ENCODE measurements at places on chromosomes 4 and X.
A peak's percentile ranks its signal among the peaks of the same experiment; 100 is the strongest.

- DNase-seq = no peak
These were observed 1070.9 kb downstream of the STIM2 start for GRCh38 chr4:27931584-27931983.

GRCh38 chrX:12411831-12412230 is 273.6 kb downstream of the FRMPD4 start:
- no peak for DNase-seq

DNA sequence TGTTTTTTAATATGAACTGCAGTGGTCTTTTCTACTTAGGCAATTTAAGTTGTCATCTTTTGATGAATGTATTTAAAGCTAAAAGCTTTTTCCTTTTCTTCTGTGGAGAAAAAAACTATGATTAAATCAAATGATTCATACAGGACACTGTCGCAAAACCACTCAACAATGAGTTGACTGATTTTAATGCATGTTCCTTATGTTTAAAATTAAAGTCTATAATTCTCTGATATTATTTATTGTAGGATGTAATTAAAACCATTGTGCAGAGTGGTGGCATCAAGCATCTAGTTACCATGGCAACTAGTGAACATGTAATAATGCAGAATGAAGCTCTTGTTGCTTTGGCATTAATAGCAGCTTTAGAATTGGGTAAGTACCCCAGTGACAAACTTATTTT is 172.5 kb downstream of the RAP1GDS1 start:
- no peak for DNase-seq

DNA sequence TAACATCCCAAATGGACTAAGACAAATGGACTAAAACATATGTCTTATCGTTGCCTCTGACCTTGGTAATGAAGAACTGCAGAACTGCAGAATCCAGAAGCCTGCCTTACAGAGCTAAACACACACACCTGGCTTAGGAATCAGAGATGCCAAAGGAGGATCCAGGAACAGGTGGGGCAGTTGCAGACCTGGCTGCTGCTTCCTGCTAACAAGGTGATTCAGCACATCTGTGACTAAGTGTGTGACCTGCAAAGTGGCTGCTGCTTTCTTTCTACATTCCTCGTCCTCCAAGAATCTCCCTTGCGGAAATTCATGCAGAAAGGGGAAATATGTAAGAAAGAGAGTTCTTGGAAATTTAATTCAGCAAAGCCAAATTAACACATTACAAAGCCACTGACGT is 96.8 kb upstream of the NLGN4X start:
- DNase-seq = no peak

- DNase-seq = no peak
These were observed 67.9 kb downstream of the ANKRD50 start for GRCh38 chr4:124644621-124645020.

DNA sequence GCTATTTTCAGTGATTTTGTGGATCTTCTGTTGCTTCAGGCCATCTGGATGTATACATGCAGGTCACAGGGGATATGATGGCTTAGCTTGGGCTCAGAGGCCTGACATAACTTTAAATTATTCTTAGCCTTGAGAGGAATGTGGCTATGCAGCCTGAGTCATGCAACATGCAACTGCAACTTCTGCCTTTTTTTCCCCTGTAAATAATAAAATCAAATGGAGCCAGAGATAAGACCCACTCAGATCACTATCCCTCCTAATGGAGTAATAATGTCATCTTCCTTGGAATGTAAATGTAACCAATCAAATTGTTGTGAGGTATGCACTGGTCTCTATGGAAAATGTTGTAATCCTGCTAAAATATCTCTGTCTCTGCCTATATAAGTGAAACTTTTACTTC is 54.9 kb downstream of the MAGEB17 start:
- peak; percentile 45 for DNase-seq

- DNase-seq = no peak
These were observed 179.5 kb downstream of the MSN start for GRCh38 chrX:65846974-65847373.

DNA sequence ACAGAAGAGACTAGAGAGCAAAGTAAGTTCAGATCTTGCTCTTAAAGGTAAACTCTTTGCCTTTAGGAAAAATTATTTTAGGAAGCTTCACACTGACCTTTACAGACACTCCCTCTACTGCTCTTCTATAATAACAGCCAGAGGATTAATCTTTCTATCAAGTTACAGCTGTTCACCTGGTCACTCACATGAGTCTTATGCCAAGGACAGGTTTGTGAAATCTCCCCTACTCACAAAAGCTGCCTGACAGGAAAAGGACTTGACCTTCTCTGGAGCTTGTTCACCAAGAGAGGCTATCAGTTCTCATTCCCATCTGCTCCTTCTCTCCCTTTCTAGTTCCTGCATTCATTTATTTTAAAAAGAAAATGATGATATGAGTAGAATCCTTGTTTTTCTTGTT is 117.3 kb downstream of the C4orf51 start:
- DNase-seq = no peak

DNA sequence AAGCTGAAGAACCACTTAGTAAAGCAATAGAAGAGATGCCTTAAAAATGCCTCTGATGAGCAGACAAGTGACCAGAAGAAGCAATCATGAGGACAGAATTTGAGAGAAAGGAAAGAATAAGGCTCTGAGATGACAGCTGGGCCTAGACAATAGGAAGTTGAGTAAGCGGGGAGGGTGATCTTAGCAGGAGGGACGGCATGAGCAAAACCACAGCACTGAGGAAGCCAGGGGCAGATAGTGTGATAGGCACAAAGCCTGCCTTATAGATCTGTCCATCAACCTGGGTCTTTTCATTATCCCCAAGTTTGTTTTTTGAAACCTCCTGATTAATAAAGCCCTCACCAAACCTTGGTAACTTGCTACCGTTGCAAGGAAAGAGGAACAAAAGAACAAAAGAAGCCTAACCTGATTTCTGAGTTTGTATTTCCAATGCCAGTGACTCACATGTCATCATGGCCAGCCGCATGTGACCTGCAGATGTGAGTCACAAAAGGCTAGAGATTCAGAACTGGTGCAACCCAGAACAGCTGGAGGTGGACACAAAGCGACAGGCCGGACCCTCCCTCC is 55.7 kb upstream of the PPARGC1A start:
- peak; percentile 93 for DNase-seq

GRCh38 chr4:1601852-1602654 is 82.1 kb downstream of the FAM53A start:
- DNase-seq = no peak

GRCh38 chrX:15864629-15865028 is 10.0 kb upstream of the AP1S2 start:
- DNase-seq = no peak

DNA sequence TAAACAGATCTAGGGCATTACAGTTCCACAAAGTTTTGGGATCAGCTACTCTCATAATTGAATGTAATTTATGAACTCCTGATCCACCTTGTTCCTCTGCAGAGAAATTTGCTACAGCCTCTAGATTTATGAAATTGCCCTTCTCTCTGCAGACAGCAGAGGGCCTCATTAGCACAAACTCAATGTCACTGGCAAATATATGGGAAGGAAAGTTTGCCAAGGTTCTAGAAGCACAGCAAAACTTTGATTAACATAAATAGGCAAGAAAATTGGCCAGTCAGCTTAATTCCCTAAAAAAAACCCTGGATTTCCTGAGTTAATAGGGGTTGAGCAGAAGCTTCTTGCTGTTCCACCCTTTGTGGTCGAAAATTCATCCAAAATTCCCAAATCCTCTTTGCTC is 31.5 kb downstream of the PRPS1 start:
- DNase-seq = peak; percentile 17

DNA sequence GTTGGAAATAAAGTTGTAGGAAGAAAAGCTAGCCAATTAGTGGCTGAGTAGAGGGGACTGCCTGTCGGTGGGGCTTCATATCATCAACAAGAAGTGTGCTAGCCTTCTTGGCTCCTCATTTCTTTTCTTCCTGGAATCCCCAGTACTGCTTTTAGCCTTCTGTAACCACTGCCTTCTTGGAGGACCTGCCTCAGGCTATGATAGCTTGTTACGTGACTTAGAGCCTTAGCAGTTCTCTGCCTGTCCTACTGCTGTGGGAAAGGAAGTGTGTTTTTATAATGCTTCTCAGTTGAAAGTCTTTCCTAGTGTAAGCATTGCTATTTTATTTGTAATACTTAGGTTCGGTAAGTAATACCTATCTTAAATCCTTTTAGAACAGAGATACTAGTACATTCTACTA is 61.9 kb downstream of the LARP1B start:
- no peak for DNase-seq

DNA sequence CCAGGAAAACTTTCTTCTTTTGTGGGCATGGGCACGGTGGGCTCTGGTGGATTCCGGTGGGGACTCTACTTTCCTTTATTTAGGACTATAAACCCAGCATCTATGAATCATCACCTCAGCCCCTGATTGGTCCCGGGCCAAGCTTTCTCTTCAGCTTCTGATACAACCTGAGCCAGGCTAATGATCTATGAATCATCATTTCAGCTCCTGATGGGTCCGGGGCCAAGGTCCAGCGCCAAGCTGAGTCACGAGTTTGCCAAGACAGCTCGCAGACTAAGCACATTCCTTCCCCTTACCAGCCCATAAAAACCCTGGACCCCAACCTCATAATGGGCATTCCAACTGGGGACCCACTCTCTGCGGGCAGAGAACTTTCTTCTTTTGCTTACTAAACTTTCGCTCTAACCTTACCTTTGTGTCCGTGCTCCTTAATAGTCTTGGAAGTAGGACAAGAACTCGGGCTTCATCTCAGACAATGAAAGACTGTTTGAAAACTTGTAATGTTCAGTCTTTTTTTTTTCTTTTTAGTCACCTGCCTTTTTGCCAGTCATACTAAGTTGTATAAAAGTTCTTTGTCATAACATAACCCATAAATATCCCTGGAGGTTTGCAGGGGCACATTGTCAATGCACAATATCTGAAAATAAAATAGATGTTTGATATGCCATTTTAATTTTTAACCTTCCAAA is 904.9 kb upstream of the EPHA5 start:
- DNase-seq = no peak

DNA sequence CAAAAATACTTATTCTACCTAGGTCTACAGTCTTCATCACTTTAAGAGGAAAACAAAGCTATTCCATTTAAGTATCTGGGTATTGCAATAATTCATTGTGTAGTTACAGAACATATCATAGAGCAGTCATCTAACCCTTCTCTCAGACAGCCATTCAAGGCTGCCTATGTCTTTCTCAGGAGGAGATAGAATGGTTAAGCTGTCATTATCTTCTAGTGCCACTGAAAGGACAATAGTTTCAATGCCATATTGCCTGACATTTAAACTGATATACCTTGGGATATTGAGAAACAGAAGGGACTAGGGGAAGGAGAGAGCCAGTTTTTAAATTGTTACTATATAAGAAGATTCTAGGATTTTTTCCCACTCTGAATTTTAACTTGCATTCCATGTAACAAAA is 527.0 kb downstream of the GRID2 start:
- no peak for DNase-seq

DNA sequence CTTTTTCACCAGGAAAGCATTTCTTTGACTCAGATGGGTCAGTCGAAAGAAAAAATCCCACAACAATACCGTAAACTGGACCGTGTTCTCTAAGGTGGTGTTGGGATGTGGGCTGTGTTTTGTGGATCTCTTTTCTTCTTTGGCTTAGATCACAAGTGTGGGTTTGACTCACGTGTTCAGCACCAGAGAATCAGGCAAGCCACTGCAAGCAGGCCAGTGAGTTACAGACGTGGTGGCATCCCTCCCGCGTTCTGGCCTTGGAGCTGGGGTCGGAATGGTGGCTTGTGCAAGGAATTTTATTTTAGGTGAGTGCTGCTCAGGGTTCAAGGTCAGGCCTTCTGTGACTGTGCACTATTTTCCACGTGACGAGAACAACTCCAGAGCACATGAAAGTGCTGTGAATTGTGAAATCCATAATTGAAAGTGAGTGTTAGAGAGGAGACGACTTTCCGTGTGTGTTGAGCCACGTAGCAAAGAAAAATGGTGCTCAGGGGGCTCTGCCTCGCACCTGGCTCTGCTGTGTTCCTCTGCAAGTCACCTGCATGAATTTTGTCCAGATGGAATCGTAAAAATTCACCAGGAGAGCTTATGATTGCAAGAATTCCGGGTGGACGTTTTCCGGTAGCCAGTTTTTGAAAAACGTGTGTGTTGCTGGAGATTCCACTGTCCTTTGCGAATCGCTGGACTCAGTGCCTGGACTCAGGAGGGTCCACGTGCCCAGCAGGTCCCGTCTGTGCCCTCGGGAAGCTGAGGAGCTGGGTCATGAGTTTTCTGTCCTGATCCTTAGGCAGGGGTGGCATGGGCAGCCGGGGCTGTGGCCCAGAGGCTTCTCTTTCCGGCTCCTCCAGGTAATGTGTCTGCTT is 33.6 kb upstream of the HGFAC start:
- DNase-seq = no peak

DNA sequence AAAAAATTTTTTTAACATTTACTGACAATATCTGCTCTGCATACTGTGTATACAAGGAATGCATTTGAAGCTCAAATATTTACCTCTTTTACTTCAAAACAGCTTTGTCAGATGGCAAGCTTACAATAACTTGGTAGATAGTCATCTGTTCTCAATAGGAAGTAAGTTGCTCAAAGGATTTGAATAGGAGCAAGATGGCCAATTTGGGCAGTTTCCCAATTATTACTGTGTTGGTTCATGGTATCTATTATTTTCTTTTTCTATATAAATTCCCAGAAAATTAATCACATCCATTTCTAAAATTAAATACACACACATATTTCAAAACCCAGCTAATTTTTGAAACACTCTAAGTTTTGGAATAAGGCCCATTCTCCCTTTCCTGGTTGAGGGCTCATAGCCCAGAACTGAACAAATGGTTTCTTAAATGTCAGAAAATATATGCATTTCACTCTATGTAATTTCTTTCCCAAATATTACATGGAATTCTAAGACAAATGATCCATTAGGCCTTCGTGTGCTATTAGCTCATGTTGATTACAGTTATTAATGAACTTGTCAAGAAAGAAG is 60.2 kb upstream of the BLTP1 start:
- DNase-seq = no peak

Measured in MV-4-11 (cell line).